ENCODE measurements at places on chromosomes 3 and 15.

- peak; percentile 16 for DNase-seq
Measured at GRCh38 chr15:76285241-76285825, 25.9 kb downstream of the ETFA start.

DNA sequence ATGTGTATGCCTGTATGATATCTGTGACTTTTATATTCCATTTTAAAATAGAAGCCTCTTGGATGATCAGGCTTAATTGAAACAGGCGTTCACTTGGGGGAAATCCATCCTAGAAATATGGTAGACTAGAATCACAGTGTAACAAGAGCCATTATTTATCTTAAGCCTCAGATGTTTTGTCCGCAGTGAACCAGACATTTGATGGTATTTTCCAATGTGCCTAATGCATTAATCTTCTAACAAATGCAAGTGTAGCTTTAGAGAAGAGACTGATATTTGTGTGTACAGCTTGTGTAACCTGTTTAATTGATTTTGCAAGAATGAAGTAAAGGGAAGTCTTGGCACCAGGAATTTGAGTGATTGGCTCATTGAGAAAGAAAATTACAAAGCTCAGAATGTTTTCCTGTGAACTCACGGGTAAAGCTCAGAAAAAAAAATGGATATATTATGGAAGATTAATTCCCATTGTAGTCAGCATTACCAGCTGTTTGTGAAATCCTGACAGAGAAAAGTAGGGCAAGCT, 155.7 kb downstream of the SV2B start:
- DNase-seq: no peak

DNA sequence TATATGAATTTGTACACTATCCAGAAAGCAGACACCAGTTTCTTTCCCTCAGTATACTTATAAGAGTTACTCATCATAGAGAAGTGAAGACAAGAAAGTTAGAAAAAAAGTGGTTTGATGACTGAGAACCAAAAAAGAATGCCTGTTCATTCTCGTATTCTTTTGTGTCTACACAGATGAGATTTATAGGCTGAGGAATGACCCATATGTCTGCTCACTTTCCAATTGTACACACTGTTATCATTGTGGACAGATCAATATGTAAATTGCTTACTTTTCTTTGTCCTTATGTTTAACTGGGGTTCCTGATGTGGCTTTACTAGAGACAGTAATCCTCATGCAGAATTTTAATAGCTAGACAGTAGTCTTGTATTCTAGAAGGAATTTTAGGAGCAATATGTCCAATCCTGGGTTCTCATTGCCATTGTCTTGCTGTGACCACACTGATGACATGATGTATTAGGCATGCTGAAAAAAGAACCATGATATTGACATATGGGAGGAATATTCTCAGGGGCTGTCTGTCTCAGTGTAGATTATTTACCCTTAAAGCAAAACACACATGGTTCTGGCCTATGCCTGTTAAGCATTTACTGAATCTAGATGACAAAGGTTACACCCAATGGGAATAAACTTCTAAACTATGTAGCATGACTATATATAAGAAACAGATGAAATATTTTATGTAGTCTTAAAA, 669.7 kb downstream of the ROBO1 start:
- DNase-seq: no peak

DNA sequence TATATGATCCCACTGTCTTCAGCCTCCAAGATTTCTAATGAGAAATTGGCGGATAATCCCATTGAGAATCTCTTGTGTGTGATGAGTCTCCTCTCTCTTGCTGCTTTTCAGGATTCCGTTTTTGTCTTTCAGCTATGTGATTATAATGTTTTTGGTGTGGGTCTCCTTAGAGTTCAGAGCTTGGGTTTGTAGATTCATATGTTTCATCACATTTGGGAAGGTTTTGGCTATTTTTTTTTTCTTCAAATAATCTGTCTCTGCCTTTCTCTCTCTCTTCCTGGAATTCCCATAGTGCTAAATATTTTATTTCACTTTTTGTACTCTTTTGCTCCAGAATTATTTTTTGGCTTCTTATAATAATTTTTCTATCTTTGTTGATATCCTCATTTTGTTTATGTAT, 40.4 kb downstream of the SACM1L start:
- DNase-seq: no peak

GRCh38 chr3:114033721-114034120, 22.6 kb downstream of the CCDC191 start:
- DNase-seq: no peak

- DNase-seq: no peak
Measured at GRCh38 chr15:82970696-82971095, 15.3 kb upstream of the RAMAC start.

GRCh38 chr15:33068007-33068481, 126.5 kb downstream of the FMN1 start:
- peak; percentile 24 for DNase-seq

- peak; percentile 21 for DNase-seq
Measured at GRCh38 chr3:107633327-107634098, 110.8 kb downstream of the BBX start.

DNA sequence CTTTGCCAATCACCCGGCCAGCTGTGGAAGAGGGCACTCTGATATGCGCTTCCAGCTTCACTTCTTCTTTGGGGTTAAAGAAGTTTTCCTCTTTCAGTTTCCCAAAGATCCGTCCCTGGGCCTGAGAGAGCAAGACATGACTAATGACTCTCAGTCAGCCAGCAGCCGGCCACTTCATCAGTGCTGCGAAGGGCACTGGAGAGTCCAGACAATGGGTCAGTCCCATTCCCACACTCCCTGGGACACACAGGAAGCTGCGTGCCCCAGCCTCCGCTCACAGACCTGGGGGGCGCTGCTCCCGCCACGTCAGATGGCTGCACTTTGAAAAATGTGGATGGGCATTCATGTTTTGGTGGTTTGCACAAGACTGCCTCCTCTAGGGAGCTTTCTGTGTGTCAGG, 63.3 kb downstream of the SENP2 start:
- no peak for DNase-seq

- no peak for DNase-seq
Measured at GRCh38 chr3:146322216-146322817, 71.4 kb upstream of the PLSCR4 start.

DNA sequence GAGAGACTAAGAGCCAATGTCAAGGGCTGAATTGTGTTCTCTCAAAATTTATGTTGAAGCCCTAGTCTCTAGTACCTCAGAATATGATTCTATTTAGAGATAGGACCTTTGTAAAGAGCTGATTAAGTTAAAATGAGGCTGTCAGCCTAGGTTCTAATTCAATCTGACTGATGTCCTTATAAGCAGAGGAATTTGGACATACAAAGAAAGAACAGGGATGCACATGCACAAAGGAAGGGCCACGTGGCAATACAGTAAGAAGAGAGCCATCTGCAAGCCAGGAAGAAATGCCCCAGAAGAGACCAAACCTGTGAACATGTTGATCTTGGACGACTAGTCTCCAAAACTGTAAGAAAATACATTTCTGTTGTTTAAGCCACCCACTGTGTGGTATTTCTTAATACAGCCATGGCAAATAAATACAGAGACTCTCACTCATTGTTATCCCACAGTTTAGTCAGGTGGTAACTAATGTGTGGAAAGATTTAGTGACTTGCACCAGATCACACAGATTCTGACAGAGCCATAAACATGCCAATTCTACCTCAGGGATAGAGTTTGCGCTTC, 652.2 kb downstream of the NAALADL2 start:
- no peak for DNase-seq

GRCh38 chr3:60177726-60178125, 1073.5 kb downstream of the FHIT start:
- DNase-seq: no peak

DNA sequence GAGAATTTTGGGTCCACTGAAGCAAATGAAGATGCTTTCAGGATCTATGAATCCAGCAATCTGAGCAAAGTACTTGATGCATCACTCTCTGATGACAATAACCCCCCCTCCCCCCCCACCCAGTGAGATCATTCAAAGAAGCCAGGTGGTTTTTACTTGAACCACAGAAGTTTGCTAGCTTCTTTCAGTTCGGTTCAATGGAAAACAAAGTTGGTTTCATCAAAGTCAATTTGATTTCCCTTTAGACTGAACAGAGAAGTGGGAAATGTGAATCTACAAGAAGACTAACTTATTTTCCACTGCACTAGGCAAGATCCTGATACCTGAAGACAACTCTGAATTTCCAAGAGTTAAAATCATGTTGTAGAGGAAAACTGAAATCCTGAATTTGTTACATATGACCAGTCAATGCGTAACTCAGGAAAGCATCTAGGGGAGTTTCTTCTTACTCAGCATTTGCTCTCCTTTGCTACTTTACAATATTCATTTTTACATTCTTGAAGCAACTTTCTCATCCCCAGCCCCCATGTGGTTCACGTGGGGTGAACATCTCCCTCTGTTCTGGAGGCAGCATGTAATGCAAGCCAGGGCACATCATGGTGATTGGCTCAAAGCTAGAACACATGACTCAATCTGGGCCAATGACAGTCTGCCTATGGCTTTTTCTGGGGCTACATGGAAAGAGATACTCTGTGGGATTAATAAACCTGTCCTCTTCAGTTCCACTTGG, 572.6 kb downstream of the FOXP1 start:
- DNase-seq: peak; percentile 89

DNA sequence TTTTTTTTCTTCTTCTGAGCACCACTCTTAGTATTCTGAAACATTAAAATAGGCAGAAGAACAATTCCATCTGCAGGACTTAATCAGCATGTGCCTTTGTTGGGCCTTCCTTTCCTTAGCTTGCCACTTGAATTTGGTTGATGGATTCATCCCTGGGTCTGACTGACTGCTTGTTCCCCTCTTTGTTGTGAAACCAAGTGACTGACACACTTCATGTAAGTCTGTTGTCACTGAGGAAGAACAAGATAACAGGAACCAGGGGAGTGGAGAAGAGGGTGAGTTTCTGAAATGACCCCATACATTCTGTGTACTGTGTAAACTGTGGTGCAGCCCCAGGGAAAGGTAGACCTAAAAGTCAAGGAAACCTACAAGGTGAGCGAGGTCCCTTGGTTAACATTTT, 188.7 kb upstream of the TBC1D5 start:
- DNase-seq: no peak

DNA sequence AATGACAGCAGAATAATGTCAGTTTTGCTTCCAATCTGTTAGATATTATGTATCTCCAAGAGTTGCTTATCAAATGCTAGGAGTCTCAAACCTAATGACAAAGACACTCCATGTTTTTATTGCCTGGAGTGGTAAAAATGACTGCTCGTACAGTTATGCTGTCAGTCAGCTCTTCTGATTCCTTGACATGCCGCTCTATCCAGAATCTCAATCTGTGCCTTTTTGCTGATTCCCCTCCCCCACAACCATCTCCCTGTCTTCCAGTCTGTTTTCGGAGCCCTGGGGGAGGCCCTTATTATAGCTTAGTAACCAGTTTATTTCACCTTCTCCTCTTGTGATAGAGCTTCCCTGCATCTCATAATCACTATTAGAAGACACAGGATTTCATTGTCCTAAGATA, 2.6 kb downstream of the MKRN2 start:
- no peak for DNase-seq

DNA sequence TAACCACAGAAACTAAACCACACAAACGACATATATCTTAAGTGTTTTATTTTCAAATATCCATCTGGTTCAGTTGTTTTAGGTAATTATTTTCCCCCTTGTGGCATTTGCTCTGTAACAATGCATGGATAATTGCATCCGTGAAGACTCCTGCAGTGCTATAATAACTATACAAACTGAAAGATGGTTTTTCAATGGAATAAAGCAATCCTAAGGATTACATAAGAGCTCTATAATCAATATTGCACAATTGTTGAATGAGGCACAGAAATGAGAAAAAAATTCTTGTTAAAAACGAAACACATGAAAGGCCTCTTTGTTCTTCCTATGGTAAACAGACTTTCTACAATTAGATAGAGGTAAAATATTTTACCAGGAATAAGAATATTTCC, 446.0 kb upstream of the EPHA3 start:
- DNase-seq: no peak
